ENCODE measurements at places on chromosomes 1 and 21.

- DNase-seq: no peak
- H3K27ac ChIP-seq: no peak overlapping the region
- H3K36me3 ChIP-seq: no peaks in the 10 kb centered on the region
- no peak overlapping the region for H3K4me3 ChIP-seq
- H3K27me3 ChIP-seq: no peaks in the 10 kb centered on the region
- H3K4me1 ChIP-seq: no peaks in the 10 kb centered on the region
Measured at GRCh38 chr1:199792874-199793273, 234.6 kb upstream of the NR5A2 start.

GRCh38 chr1:233615571-233615970 is 1.7 kb downstream of the KCNK1 start:
- H3K4me3 ChIP-seq: no peak overlapping the region
- H3K27ac ChIP-seq: no peak overlapping the region
- no peaks in the 10 kb centered on the region for H3K36me3 ChIP-seq
- H3K27me3 ChIP-seq: peaks cover 32% of the 10 kb centered on the region

- no peak overlapping the region for H3K27ac ChIP-seq
- H3K27me3 ChIP-seq: no peaks in the 10 kb centered on the region
- no peaks in the 10 kb centered on the region for H3K36me3 ChIP-seq
- H3K4me3 ChIP-seq: no peak overlapping the region
Measured at GRCh38 chr1:18936814-18937481, 19.5 kb downstream of the IFFO2 start.

GRCh38 chr1:177947623-177948022 is 22.2 kb downstream of the SEC16B start:
- H3K27ac ChIP-seq: no peak overlapping the region
- DNase-seq: no peak
- H3K27me3 ChIP-seq: no peaks in the 10 kb centered on the region
- peaks cover 12% of the 10 kb centered on the region for H3K4me1 ChIP-seq

DNA sequence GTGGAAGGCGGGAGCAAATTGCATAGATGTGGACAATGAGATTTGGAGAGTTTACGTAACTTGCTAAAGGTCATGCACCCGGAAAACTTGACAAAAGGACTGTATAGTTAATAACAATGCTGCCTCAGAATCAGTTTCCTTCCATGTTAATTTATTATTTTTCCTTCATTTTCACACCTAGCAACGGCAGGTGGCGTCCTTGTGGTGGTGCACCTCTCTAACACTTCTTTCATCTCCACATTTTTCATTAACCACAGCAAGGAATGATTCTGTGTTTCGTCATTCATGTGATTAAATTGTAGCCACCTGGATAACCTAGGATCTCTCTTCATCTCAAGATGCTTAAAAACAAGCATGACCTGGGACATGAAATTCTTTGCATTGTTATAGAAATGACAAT is 2133.0 kb downstream of the NCAM2 start:
- H3K4me1 ChIP-seq: no peaks in the 10 kb centered on the region
- H3K27me3 ChIP-seq: no peaks in the 10 kb centered on the region
- no peak overlapping the region for H3K27ac ChIP-seq
- H3K4me3 ChIP-seq: no peak overlapping the region
- DNase-seq: no peak

- peaks cover 2% of the 10 kb centered on the region for H3K4me1 ChIP-seq
- no peak overlapping the region for H3K4me3 ChIP-seq
- no peak for DNase-seq
- H3K27me3 ChIP-seq: peaks cover 4% of the 10 kb centered on the region
- H3K27ac ChIP-seq: no peak overlapping the region
Measured at GRCh38 chr1:175303201-175303707, 110.7 kb upstream of the KIAA0040 start.

DNA sequence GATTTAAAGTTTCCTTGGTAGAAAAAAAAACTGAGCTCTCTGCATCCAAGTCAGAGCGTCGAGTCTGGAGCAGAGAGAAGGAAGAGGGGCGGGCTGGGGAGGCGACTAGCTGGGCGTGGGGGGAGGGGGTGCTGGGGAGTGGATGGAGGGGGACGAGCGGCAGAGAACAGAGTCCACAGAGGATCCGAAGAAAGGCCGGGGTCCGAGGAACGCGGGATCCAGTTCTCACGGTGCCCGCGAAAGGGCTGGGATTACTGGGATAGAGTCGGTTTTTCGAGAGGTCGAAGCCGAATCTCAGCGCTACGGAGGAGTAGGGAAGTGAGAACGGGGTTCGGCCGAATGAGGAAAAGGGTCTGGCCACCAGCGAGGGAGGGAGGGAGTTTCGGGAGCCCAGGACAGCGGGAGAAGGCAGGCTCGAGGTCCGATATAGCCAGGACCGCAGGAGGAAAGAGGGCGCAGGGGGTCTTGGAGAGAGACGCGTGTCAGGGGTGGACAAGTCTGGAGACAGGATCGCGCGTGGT is 665 bp downstream of the DAB1 start:
- peak overlapping the region; percentile 60 for H3K27ac ChIP-seq
- peak overlapping the region; percentile 62 for H3K4me3 ChIP-seq
- no peaks in the 10 kb centered on the region for H3K36me3 ChIP-seq

- H3K27ac ChIP-seq: no peak overlapping the region
- no peaks in the 10 kb centered on the region for H3K36me3 ChIP-seq
- no peak for DNase-seq
- no peaks in the 10 kb centered on the region for H3K27me3 ChIP-seq
- H3K4me1 ChIP-seq: peaks cover 7% of the 10 kb centered on the region
- H3K4me3 ChIP-seq: no peak overlapping the region
Measured at GRCh38 chr1:153598309-153599172, 14.4 kb downstream of the S100A16 start.

GRCh38 chr21:33212159-33212851 is 17.4 kb upstream of the IFNAR2 start:
- no peak overlapping the region for H3K27ac ChIP-seq
- H3K36me3 ChIP-seq: no peaks in the 10 kb centered on the region
- no peak for DNase-seq
- no peak overlapping the region for H3K4me3 ChIP-seq
- H3K27me3 ChIP-seq: no peaks in the 10 kb centered on the region

DNA sequence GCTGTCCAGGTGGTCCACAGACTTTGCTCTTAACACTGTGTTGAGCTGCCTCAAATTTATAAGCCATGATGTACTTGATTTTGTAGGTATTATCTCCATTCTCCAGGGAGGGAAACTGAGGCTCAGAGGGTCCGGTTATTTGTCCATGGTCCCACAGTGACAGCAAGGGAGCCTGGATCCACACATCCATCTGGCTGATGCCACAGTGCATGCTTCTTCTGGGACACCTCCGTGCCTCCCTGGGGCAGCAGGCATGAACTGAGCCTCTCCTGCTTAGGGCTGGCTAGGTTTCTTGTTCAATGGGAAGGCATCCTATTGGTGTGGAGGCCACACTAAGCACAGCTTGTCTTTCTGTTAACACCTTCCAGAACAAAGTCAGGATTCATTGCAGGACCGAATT is 317.3 kb downstream of the AJAP1 start:
- DNase-seq: no peak
- no peaks in the 10 kb centered on the region for H3K27me3 ChIP-seq
- H3K4me1 ChIP-seq: no peaks in the 10 kb centered on the region
- no peaks in the 10 kb centered on the region for H3K36me3 ChIP-seq
- H3K27ac ChIP-seq: no peak overlapping the region

GRCh38 chr1:74065081-74065480 is 132.9 kb downstream of the LRRIQ3 start:
- H3K4me3 ChIP-seq: no peak overlapping the region
- no peaks in the 10 kb centered on the region for H3K27me3 ChIP-seq
- H3K4me1 ChIP-seq: no peaks in the 10 kb centered on the region
- DNase-seq: no peak

- no peaks in the 10 kb centered on the region for H3K27me3 ChIP-seq
- peak; percentile 71 for DNase-seq
- no peak overlapping the region for H3K27ac ChIP-seq
- peaks cover 3% of the 10 kb centered on the region for H3K36me3 ChIP-seq
- H3K4me1 ChIP-seq: peaks cover 4% of the 10 kb centered on the region
Measured at GRCh38 chr21:43938751-43939442, 73.2 kb upstream of the TRAPPC10 start.

DNA sequence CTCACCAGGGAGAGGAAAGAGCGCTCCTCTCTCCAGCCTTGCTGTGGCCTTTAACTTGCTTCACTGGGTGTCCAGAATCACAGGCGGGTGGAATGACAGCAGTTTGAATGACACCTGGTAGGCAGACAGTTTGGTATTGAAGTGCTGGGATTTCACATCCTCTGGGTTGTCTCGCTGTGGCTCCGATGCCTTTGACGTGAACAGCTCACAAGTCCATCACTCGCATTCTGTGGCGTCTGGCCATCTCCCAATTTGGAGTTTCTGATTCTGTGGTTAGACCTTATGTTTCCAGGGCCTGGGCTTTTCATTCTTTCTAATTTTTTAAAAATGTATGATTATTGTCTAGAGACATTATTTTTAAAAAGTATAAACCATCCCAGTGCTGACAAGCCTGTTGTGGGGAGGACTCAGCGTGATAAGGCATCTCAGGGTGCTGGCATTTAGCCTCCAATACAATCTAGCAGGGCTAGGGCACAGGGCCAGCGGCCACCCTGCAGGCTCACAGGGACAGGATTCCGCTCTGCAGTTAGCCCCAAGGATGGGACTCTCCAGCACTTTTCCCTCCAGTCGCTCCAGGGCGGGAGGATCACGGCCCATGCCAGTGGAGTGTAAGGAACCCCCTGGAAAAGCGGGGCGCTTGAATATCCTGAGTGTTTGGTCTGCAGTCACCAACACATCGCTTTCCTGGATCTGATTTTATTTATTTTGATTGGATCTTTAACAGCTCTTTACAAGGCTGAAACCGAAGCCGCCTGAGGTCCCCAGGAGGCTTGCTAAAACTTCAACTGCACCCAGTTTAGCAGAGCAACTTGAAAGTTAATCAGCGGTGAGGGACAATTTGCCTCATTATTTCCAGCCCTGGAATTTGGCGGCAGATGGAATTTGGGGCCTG is 178.3 kb downstream of the TRABD2B start:
- H3K27ac ChIP-seq: no peak overlapping the region
- no peaks in the 10 kb centered on the region for H3K4me1 ChIP-seq
- no peaks in the 10 kb centered on the region for H3K36me3 ChIP-seq

- H3K4me3 ChIP-seq: no peak overlapping the region
- no peaks in the 10 kb centered on the region for H3K36me3 ChIP-seq
- no peak overlapping the region for H3K27ac ChIP-seq
Measured at GRCh38 chr1:33414879-33415278, 16.0 kb downstream of the PHC2 start.

DNA sequence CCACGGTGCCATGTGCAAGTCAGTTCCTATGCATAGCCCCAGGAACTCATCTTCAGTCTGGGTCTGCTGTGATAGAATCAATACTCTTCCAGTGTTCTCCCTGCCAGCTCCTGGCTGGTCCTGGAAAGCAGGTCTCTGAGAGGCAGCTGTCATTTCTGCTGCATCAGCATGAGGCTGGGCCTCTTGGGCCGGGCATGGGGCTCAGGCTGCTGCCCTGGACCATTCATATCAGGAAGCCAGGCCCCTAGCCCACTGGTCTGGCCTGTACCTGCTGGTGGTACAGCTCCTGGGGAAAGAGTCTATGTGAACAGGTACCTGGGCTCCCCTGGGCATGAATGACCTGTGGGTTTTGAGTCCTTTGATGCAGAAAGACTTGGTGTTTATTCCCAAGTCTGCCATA is 173.6 kb upstream of the CSF3R start:
- H3K36me3 ChIP-seq: no peaks in the 10 kb centered on the region
- H3K4me3 ChIP-seq: no peak overlapping the region
- no peaks in the 10 kb centered on the region for H3K4me1 ChIP-seq
- DNase-seq: no peak

DNA sequence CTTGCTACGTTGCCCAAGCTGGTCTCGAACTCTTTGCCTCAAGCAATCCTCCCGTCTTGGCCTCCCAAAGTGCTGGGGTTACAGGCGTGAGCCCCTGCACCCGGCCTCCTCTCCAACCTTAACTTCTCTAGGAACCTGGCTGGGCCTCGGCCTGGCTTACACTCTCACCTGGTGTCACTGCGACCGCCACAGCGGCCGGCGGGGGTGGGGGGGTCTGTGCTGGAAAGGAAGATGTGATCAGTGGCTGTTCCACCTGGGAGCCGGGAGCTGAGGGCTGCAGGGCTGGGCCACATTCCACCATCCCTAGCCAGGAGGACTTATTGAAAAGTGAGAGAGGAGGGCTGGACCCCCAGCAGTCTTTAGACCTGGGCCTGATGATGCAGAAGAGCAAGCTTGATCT is 48.6 kb downstream of the HSPG2 start:
- H3K4me3 ChIP-seq: no peak overlapping the region
- H3K4me1 ChIP-seq: no peaks in the 10 kb centered on the region
- H3K36me3 ChIP-seq: peaks cover 66% of the 10 kb centered on the region
- no peaks in the 10 kb centered on the region for H3K27me3 ChIP-seq
- no peak for DNase-seq
- H3K27ac ChIP-seq: no peak overlapping the region

- H3K27ac ChIP-seq: no peak overlapping the region
- no peaks in the 10 kb centered on the region for H3K4me1 ChIP-seq
- no peaks in the 10 kb centered on the region for H3K36me3 ChIP-seq
- H3K27me3 ChIP-seq: no peaks in the 10 kb centered on the region
- DNase-seq: no peak
Measured at GRCh38 chr1:206856674-206857464, 8.6 kb upstream of the IL20 start.

GRCh38 chr1:192122668-192123067 is 35.6 kb upstream of the RGS18 start:
- H3K36me3 ChIP-seq: no peaks in the 10 kb centered on the region
- H3K27ac ChIP-seq: no peak overlapping the region
- DNase-seq: no peak
- H3K27me3 ChIP-seq: no peaks in the 10 kb centered on the region
- no peak overlapping the region for H3K4me3 ChIP-seq

- peaks cover 5% of the 10 kb centered on the region for H3K4me1 ChIP-seq
- no peaks in the 10 kb centered on the region for H3K27me3 ChIP-seq
- H3K4me3 ChIP-seq: no peak within 1 kb of the TSS
- H3K27ac ChIP-seq: no peak within 1 kb of the TSS
- DNase-seq: no peak
Measured at GRCh38 chr1:26177182-26177684, at the start of gene CNKSR1. TSS of gene CNKSR1 (plus strand) at chr1:26177491. CDS start at chr1:26177548, 57 bp downstream.

- no peak overlapping the region for H3K4me3 ChIP-seq
- H3K36me3 ChIP-seq: no peaks in the 10 kb centered on the region
- no peaks in the 10 kb centered on the region for H3K27me3 ChIP-seq
- peaks cover 45% of the 10 kb centered on the region for H3K4me1 ChIP-seq
Measured at GRCh38 chr1:156494309-156494895, 6.2 kb downstream of the MEF2D start.

DNA sequence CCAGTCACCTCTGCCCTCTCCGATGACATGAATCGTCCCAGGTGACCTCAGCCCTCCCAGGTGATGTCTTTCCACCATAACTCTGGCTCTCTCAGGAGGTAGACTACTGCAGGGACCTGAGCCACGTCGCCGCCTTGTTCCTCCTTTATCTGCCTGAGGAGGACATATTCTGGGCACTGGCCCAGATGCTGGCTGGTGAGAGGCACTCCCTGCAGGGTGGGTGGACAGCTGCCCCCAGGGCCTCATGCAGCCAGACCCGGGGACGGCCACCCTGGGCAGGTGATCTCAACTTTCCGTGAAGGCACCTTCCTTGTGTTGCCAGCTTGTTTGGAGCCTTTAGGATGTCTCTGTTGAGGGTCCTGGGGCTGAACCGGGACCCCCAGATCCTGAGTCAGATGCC is 13.9 kb upstream of the ZBTB17 start:
- H3K27ac ChIP-seq: no peak overlapping the region
- peaks cover 3% of the 10 kb centered on the region for H3K27me3 ChIP-seq
- no peaks in the 10 kb centered on the region for H3K36me3 ChIP-seq
- H3K4me3 ChIP-seq: no peak overlapping the region
- DNase-seq: no peak

GRCh38 chr1:203426870-203427269 is 48.7 kb upstream of the PRELP start:
- H3K27ac ChIP-seq: no peak overlapping the region
- no peak for DNase-seq
- no peaks in the 10 kb centered on the region for H3K27me3 ChIP-seq
- no peak overlapping the region for H3K4me3 ChIP-seq
